ENCODE measurements at places on chromosomes 7 and 10.

DNA sequence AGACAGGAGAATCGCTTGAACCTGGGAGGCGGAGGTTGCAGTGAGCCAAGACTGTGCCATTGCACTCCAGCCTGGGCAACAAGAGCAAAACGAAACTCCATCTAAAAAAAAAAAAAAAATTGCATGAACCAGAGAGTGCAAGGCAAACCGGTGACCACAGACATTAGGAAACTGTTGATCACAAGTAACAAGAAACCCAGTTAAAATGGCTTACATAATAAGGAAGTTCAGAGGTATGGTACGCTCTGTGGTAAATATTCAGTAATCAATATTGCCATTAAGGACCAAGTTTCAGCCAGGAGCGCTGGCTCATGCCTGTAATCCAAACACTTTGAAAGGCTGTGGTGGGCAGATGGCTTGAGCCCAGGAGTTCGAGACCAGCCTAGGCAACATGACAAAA lies 9.2 kb upstream of the NT5C2 start:
- no peak for DNase-seq

DNA sequence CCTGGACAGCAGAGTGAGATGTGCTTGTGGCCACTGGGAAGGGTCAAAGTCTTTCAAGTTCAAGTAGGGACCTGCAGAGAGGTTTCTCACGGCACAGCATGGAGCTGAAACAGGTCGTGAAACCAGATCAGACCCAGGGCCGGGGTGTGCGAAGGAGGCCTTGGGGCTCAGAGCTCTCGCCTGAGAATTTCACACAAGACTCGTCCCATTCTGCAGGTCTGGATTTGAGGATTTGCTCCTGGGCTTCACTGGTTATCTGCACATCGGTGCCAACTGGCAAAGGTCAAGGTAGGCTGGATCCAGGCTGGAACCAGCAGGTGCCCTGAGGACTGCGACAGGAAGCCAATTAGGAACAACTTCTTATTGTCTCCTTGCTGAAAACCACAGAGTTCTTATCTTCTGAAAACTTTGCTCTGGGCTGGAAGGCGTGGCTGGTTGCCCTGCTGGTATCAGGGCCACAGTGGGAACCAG lies 24.0 kb upstream of the GTF2I start:
- no peak for DNase-seq

DNA sequence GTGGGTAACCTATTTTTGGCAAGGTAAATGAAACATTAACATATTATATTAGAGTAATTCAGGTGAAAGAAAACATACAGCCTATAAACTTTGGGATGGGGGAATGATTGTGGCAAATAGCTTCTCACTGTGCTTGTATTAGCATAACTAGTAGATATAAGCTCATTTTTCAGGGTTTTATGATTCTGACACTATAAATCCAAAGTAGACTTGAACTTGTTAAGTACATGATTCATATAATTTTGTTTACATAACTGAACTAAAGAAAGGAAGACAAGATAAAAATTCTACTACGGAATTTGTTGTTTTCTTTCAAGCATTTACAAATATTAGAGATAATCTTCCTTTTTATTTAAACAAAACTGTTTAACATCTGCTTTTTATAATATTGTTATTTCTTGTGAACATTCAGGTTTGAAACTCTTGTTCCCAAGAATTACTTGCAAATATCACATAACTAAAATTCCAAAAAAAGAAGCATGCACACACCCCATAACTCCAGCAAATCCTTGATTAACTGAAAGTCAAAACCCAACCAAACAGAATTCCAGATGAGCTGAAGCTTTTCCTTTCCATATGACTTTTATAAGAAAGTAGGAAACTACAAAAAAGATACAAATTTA lies 142.3 kb downstream of the JAZF1 start:
- DNase-seq = no peak

DNA sequence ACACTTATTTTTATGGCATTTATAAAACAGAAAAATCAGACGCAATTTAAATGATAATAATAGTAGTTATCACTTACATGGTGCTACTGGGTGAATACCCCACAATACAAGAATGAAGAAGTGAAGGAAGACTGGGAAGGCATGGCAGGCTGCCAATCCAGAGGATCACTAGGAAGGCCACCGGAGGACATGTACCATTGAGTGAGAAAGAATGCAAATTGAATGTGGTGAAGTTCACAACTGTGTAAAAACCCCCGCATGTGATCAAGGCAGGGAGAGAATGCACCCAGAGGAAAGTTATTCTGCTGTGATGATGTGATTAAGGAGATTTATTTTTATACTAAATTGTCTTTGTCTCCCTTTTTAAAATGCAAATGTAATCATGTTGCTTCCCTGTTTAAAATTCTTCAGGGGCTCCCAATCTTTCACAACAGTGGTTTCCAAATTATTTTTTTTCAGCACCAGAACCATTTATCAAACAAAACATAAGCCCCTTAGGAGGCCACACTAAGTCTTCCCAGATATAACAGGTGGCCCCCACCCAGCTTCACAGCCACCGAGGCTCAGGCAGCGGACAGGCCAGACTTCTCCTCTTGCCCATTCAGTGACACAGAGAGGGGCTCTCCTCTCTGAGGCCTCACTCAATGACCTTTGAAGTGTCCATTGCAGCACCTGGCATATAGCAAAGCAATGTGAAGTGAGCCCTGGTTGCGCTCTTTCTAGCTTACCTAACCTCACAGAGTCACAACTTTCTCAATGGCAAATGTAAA lies 59.6 kb downstream of the FRMPD2 start:
- no peak for DNase-seq

- no peak for DNase-seq
Observed at GRCh38 chr10:78335691-78336401, 302.2 kb downstream of the RPS24 start.

GRCh38 chr10:101388676-101389276 lies 34.8 kb downstream of the BTRC start:
- DNase-seq = no peak

DNA sequence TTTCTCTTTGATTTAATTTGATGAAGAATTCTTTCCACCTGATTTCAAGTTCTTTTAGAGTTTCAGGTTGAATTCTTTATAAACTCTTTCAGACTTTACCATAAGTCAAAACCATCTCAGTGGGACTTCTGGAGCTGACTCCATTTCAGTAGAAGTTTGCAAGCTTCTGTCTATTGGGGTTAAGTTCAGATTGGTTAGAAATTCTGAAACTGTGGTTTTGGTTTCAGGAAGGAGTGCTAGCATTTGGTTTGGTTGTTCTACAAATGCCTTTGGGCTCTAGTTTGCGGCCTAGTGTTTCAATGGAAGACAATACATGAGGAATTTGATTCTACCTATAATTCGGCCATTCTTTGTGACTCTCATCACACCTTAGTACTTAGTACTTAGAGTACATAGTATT lies 176.8 kb upstream of the RHOBTB1 start:
- no peak for DNase-seq
